ENCODE measurements at places on chromosomes 5 and 9.

GRCh38 chr9:19137282-19137681 lies 10.0 kb upstream of the PLIN2 start:
- DNase-seq = no peak

- DNase-seq = peak; percentile 53
These were observed 58.0 kb downstream of the PTPN3 start for GRCh38 chr9:109440117-109440515.

GRCh38 chr9:108978205-108978604 lies 35.1 kb downstream of the CTNNAL1 start:
- no peak for DNase-seq

GRCh38 chr9:27337833-27338526 lies 41.0 kb upstream of the EQTN start:
- peak; percentile 56 for DNase-seq

GRCh38 chr5:164181604-164182003 lies 676.2 kb downstream of the MAT2B start:
- no peak for DNase-seq

DNA sequence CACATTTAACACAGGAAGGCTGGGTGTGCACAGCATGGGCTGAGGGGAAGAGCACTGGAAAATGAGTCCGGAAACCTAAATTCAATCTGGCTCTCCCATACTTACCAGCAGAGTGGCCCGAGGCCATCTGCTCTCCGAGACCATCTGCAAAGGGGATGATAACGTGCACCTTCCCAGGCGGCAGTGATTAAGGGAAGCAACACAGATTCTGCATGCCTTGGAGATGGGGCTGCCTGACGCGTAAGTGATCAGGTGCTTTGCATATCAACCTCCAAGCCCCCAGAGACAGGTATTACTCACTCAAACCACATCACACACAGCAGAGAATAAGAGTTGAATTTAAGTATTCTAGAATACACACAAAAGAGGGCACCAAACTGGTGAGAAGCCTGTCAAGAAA lies 9.1 kb downstream of the EPB41L4B start:
- DNase-seq = no peak

DNA sequence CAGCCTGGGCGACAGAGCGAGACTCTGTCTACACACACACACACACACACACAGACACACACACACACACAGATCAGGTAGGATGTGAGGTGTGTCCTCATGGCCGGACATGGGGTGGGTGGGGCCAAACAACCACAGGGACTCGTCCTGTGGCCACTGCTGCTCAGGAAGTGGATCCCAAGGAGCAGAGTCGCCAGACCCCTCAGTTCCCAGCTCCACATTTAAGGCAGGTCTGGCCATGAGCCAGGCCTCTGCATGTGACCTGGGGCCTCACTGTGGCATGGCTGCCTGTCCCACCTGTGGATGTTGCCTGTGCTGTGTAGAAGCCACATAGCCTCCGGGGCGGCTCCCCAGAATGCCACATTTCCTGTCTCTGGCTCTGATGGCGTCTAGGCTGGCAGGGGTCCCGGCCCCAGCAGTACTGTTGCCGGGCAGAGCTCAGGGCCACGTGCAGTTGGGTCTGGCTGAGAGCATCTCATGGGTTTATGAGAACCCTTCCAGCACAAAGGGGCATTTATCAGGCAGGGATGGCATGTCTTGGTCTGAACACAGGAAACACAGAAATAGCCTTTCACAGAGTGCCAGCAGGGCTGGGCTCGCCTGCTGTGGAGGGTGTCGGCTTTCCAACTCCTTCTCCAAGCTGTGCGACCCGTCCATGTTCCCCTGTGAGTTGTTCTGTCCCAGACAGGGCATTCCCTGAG lies 9.9 kb upstream of the NINJ1 start:
- DNase-seq = peak; percentile 98

DNA sequence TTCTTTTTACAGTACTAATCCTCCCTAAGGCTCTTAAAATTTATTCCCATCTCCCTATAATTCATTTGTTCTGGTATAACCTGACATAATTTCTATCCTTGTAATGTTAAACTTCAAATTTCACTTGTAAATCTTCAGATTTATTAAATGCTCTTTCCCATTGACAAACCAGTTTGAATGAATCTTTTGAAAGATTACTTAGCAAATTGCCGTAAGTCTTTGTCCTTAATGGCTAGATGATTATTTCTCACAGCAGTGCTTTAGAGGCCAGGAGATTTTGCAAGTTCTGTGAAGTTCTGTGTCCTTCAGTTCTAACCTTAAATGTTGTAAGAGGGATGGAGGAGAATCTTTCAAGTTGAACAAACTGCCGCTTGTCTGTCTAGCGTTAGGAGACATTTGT lies 4.2 kb downstream of the SLC44A1 start:
- DNase-seq = no peak

DNA sequence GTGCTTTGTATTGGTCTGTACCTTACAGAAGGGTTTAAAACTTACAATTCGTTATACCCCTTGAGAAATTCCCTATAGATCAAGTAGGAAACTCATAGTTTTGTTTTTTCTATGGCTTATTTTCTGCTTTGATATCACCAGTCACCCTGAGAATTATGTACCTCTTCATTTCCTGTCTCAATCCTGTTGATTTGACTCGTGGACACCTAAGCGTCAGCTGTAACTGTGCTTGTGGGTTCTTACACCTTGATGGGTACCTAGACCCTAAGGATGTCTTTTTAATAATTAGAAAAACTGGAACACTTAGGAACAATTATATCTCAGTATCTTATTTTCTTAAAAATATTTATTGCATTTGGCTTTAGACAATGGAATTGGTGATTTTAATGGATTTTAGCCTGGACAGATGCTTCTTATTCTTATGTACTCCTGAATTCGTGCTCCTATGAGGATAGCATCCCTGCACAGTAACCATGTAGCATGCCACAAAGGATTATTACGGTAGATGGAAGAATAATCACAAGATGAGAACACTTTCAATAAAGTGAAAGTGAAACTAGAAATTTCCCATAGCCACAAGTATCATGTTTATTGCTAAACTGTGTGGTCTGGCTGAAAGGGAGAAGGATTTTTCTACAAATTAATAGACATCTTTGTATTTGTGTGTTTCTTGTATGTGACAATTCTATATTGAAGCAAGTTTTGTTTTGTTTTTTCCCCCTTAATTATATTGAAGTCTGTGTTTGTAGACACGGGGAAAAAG lies 1920.3 kb upstream of the WWC1 start:
- DNase-seq = peak; percentile 17

- DNase-seq = no peak
These were observed 381.6 kb upstream of the ADAMTS16 start for GRCh38 chr5:4758550-4758949.

DNA sequence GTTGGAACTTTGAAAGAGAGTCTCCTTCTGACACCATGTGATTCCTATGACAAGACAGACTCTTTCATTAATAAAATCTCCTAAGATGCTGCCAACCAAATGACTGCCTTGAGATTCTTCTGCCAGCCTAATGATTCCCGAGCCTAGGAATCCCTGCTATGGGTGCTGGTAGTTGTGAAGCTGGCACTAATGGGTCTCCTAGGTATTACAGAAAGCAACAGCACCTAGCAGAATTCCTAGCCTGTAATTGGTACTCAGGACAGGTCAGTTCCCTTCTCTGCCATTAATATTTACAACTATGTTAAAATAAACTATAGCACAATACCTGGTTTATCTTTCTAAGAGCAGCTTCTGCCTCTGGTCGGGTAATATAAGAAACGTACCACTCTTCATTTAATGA lies 19.3 kb downstream of the C5orf58 start:
- DNase-seq = no peak

DNA sequence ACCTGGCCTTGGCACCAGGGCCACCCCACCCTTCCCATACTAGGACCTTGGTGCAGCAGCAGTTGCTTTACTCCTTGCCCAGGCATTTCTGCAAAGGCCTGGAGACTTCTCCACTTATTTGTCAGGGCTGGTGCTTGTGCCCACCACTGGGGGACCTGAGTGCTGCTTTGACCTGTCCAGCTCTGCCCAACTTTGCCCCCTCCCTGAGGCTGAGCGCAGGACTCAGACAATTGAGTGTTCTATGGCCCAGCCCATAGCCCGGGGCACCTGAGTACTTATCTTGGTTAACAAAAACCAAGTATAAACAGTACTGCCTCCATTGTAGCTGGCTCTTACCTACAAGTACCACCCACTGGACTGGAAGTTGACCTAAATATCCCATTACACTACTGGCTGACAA lies 406.1 kb upstream of the CHD1 start:
- no peak for DNase-seq

- no peak for DNase-seq
These were observed 68.1 kb downstream of the SPOCK1 start for GRCh38 chr5:137431051-137431450.

DNA sequence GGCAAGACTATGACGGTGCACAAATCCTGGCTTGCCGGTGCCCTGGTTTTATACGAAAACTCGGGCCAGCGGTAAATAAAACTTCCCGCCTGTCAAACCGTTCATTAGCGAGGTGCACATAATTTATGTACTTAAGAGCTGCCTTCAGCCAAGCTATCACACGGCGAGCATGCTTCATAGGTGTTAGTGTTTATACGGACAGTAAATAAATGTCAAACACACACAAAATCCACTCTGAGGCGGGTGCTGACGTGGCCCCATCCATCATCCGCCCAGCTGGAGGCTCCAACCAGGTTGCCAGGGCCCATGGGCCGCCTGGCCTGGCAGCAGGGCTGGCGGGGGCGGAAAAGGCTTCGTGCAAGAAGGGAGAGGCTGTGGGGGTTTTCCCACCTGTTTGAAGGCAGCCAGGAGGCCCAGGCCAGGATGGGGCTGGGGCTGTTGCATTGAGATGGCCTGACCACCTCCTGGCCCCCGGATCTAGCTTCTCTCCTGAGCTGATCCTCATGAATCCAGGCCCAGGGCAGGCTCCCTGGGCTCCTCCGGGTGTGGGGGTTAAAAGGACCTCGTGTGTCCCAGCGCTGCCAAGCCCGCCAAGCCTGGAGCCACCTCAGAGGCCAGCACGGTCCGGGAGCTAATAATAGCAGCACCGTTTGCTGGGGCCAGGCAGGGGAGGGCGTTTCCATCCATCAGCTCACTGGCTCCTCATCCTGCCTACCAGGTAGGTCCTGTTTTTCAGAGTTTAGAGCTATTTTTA lies 43.2 kb downstream of the BARX1 start:
- no peak for DNase-seq

- peak; percentile 15 for DNase-seq
These were observed 81.9 kb upstream of the FREM1 start for GRCh38 chr9:14992081-14992480.

DNA sequence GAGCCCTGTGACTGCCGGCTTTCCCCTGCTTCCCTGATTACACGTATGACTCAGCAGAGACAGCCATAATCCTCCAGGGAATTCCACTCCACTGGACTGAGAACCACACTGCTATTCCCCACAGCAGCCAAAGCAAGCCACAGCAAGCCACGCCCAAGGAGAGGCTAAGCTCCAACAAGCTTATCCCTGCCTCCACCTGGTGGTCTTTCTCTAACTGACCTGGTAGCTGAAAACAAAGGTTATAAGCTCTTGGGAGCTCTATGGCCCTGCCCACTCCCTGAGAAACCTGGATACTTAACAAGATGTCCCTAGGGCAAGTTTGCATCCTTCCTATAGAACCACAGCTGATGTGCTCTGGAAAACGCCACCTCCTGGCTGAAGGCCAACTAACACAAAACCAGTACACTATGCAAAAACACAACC lies 613.7 kb upstream of the CDH18 start:
- no peak for DNase-seq

GRCh38 chr5:38709678-38710306 lies 136.0 kb upstream of the OSMR start:
- peak; percentile 31 for DNase-seq

GRCh38 chr5:71894091-71894490 lies 175.0 kb downstream of the CARTPT start:
- DNase-seq = no peak

DNA sequence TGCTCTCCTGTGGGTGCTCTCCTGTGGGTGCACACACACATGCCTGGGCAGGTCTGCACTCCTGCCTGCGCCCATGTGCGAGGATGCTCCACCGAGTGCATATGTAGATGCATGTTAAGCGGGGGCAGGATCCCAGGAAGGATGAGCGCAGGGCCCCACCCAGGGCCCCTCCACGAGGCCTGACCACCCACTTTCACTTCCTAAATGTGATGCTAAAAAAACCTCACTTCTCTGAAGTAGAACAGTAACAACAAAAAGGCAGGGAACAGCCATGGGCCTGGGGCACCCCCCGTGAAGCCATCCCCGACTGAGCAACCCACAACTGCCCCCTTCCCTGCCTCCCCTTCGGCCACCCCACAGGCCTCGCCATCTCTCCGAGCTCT lies 48.2 kb upstream of the SARDH start:
- peak; percentile 43 for DNase-seq

GRCh38 chr5:100860407-100860806 lies 42.7 kb downstream of the ST8SIA4 start:
- no peak for DNase-seq

GRCh38 chr5:138635265-138635664 lies 60.1 kb upstream of the HSPA9 start:
- no peak for DNase-seq

GRCh38 chr5:171596391-171596878 lies 177.0 kb downstream of the FGF18 start:
- DNase-seq = no peak

DNA sequence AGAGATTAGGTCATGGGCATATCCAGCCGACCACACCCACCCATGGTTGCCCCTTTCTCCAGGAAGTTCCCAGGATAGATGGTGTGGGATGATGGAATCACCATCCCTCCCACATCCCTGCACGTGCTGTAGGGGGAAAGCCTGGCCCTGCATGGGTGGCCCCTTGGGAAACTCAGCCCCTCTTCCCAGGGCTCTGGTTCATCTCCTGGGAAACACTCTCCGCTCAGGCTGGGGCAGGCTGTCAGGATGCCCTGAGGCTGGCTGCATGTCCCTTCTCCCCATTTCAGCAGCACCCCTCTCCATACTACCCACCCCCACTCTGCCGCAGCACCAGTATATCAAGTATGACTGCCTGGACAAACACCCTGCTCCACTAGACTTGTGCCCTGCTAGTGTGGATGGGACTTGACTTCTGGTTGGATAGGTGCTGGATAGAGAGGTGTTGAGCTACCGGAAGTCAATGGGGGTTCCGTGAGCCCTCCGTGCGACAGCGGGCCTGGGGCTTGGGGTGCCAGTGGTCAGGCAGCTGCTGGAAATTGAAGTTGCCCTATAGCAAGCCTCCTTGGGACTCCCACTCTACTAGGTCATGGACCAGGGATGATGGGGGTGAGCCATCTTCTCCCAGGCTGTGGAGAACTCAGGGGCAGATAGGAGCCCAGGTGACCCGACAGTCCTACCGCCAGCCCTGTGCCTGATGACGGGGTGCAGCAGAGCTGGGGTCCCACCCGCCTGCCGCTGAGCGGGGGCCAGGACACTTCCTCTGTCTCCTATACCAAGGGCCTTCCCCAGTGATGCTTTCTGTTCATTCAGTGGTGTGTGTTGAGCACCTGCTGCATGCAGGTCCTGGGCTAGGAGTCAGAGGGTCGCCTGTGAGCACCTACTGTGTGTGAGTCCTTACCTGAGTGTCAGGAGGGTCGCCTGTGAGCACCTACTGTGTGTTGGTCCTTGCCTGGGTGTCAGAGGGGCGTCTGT lies 69.4 kb upstream of the COL5A1 start:
- no peak for DNase-seq

GRCh38 chr5:78661691-78662090 lies 13.1 kb upstream of the LHFPL2 start:
- DNase-seq = no peak

All from pons (tissue), 1 donor.